ENCODE measurements at places on chromosomes 2 and 18. TPM values are rescaled to one million over a fixed set of nuclear protein-coding genes. Genes with fewer than 3 reads are reported as not detected.

DNA sequence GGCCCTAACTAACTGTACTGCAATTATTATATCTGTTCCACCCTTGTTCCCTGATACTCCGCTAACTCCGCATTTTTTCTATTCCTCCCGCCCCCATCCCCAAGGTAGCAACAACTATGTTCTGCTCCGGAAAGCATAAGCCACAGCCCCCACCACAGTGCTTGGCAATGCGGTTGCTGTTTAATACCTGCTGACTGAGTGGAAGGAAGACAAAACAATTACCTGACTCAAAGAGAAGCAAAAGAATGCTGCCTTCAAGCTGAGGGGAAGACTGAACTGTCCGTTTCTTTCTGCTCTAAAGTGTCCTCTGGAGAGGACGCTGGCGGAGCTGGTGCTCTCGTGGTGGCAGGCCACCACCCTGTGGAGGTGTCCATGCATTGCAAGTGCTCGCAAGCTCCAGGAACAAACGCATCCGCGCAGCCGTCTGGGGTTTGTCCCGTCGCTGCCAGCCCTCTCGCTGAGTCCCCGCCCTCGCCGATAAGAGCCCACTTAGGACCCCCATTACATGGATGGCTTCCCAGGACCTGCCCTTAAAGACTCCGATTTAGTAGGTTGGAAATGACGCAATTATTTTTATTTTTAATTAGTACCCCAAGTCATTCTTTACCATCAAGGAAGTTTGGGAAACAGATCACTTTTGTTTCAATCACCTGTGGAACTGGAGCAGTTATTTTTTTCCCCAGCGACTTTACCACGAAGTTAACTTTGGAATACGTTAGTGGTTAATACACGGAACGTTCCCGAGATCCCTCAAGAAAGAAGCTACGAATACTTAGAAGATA is 1.6 kb upstream of the MYL12A start:
- H3K36me3 ChIP-seq = no peaks in the 10 kb centered on the region
- H3K27me3 ChIP-seq = no peaks in the 10 kb centered on the region
- peak; percentile 95 for DNase-seq
- peak overlapping the region; percentile 100 for H3K27ac ChIP-seq
- peaks cover 33% of the 10 kb centered on the region for H3K4me1 ChIP-seq

- no peak for DNase-seq
- H3K27me3 ChIP-seq = no peaks in the 10 kb centered on the region
- H3K27ac ChIP-seq = no peak overlapping the region
- no peaks in the 10 kb centered on the region for H3K4me1 ChIP-seq
These were observed 78.8 kb upstream of the TTN start for GRCh38 chr2:178886006-178886405.

DNA sequence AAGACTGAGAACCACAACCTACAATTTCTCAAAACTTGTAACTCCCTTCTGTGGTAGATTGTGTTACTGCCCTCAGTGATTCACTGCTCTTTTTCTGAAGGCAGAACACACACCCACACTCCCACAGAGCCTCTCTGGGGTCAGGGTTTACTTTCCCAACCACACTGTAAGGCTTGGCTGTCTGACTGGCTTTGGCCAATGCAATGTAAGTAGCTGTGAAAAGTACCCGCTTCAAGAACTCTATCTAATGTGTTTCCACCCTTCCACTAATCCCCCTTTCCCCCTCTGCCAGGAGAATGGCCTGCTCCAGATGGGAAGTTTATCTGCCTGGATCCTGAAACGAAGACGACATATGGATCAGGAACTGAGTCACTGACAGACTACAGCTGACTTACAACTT is 222.7 kb downstream of the CDH2 start:
- no peak for DNase-seq
- no peak overlapping the region for H3K4me3 ChIP-seq
- H3K4me1 ChIP-seq = no peaks in the 10 kb centered on the region
- H3K36me3 ChIP-seq = no peaks in the 10 kb centered on the region

DNA sequence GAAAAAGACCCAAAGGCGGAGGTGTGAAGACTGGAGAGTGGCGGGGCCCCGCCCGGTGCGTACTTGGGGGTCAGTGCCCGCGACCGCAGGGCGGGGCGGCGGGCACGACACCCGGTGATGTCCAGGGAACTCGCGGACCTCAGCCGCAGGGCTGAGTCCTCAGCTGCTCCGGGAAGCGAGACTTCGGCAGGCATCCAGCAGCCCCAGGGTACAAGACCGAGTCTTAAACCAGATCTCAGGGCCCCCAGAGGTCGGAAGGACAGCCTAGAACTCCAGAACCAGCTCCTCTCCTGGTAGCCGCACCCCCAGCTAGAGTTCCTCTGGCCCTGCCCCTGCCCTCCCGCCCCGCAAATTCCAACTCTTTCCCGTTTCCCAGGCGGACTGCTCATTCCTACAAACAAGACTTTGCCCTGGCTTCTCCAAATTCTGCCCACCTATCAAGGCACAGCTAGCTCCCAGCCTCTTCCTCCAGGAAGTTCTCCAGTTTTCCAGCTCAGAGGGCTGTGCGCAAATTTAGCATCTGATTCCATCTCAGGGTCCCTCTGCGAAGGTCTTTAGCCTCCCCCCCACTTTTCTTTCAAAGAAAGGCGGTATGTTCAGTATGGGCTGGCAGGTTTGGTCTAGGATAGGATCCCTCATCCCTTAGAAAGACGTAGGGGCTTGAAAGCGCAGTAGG is 26.0 kb upstream of the NOTO start:
- H3K4me1 ChIP-seq = peaks cover 26% of the 10 kb centered on the region
- H3K27me3 ChIP-seq = peaks cover 71% of the 10 kb centered on the region
- no peaks in the 10 kb centered on the region for H3K36me3 ChIP-seq
- DNase-seq = peak; percentile 69
- peak overlapping the region; percentile 46 for H3K4me3 ChIP-seq
- peak overlapping the region; percentile 79 for H3K27ac ChIP-seq

DNA sequence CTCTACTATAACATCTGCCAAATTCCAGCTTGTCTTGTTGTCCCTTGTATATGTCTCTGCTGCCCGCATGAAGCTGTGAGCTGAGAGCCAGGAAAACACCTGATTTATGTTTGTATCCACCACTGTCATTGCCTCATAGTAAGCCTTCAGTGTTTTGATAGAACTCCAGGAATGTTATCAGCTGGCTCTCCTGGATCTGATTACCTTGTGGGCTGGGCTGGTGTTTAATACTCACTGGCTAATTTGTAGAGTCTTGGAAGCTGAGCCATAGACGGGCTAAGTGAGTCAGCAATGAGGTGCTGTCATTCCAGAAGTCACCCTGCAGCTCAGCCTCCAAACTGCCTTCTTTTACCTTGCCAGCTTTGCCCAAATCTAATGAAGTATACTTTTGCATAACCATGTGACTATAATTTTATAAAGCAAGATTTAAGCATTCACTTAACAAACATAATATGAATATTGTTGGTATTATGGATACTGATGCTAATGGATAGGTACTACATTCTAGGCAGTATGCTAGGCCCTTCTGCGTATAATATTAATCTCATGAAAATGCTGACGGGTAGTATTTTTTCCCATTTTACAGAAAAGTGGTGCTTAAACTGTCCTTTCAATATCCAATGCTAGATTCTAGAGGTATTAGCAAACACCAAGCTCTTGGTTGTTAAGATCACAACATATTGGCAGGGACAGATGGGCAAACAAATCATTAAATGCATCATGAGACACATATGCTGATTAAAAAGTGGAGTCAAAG is 62.7 kb upstream of the GATA6 start:
- H3K36me3 ChIP-seq = no peaks in the 10 kb centered on the region
- H3K4me1 ChIP-seq = no peaks in the 10 kb centered on the region
- no peak for DNase-seq
- no peak overlapping the region for H3K27ac ChIP-seq
- no peak overlapping the region for H3K4me3 ChIP-seq

DNA sequence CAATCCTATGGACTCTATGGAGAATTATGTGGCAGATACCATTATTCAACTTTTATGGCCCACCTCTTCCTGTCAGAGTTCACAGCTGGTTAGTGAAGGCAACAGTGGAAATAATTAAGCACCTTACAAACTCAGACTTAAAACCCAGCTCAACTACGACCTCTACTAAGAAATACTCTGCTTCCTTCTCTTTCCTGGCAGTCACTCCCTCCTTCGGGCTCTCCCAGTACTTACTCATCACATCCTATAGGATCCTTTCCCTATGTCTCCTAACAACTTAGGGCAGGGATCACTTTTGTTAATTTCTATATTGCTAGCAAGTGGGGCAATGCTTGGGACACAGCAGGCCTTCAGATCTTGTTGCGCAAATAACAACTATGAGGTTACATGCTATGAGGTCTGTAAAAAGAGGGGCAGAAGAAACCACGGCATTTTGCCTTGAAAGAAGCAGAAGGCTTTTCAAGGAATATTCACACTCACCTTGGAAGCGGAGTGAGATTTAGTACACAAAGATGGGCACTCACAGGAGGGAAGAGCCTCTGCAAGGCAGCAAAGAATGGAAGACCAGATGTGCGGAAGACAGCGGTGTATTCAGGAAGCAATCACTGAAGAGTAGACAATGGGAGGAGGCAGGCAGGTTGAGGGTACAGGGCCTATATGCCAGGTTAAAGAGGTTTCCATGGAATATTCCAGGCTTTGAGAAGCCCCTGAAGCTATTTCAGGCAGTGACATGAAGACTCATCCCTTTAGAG is 2.1 kb downstream of the STK39 start:
- DNase-seq = no peak
- H3K36me3 ChIP-seq = no peaks in the 10 kb centered on the region
- H3K4me3 ChIP-seq = no peak overlapping the region

GRCh38 chr2:31207790-31208189 is 9.5 kb downstream of the CAPN14 start:
- no peak overlapping the region for H3K27ac ChIP-seq
- no peaks in the 10 kb centered on the region for H3K36me3 ChIP-seq
- H3K4me1 ChIP-seq = no peaks in the 10 kb centered on the region

DNA sequence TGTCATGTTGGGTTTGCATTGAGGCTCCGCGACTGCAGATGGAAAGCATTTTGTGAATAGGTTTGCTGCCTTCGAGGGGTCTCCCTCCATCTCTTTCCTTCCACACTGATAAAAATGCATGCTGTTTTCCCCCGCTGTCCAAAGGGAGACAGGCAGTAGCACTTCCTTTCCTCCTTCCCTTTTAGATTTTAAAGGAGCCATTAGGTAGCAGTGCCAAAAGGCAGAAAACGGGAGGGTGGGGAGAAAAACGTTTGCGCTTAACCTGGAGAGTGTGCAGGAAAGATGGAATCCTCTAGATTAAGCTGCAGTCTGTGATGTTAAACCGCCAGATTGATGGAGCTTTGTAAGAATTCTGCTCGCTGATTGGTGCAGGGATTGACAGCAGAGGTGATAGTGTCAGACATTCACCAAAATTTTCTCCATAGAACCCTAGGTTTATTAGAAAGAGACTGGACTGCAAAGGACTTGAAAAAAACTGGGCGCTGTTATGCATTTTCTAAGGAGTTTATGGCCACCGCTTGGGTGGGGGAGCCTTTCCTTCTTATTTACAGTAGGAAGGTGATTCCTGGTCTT is 688 bp downstream of the MAPRE2 start:
- peak overlapping the region; percentile 80 for H3K27ac ChIP-seq
- H3K36me3 ChIP-seq = no peaks in the 10 kb centered on the region
- peaks cover 25% of the 10 kb centered on the region for H3K4me1 ChIP-seq
- no peaks in the 10 kb centered on the region for H3K27me3 ChIP-seq
- H3K4me3 ChIP-seq = peak overlapping the region; percentile 88
- no peak for DNase-seq

- H3K4me3 ChIP-seq = no peak overlapping the region
- H3K4me1 ChIP-seq = no peaks in the 10 kb centered on the region
- no peak for DNase-seq
- H3K36me3 ChIP-seq = no peaks in the 10 kb centered on the region
These were observed 67.0 kb upstream of the OSR1 start for GRCh38 chr2:19425419-19425818.

GRCh38 chr18:13369353-13369752 is 150.8 kb downstream of the LDLRAD4 start:
- no peak overlapping the region for H3K4me3 ChIP-seq
- H3K36me3 ChIP-seq = no peaks in the 10 kb centered on the region
- H3K27me3 ChIP-seq = no peaks in the 10 kb centered on the region
- DNase-seq = peak; percentile 67

DNA sequence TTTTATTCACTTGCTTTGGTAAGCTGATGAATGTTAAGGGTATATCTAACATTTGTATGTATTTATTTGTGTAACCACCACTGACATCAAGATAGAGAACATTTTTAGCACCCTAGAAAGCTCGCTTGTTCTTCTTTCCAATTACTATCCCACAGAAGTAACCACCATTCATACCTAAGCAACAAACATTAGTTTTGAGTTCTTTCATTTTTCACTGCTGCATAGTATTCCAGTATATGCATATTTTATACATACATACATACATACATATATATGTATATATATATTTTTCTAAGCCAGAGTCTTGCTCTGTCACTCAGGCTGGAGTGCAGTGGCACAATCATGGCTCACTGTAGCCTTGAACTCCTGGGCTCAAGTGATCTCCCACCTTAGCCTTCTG is 11.1 kb upstream of the DYM start:
- no peaks in the 10 kb centered on the region for H3K36me3 ChIP-seq
- no peak overlapping the region for H3K4me3 ChIP-seq
- no peak for DNase-seq
- H3K27me3 ChIP-seq = no peaks in the 10 kb centered on the region
- no peak overlapping the region for H3K27ac ChIP-seq

DNA sequence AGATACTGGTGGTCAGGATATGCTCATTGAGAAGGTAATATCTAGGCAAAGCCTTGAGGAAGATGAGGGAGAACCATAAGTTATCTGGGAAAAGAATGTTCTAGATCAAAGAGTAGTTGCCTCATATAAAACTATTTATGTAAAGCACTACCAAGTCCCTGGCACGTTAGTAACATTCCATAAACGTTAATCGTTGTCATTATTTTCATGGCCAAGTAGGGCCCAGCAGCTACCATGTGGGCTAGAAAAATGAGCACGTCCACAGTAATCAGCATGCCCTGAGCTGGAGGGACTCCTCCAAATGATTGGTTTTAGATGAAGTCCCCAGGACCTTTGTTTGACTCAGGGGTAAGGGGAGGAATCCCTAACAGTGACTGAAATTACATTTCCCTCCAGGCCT is 32.7 kb upstream of the AFTPH start:
- H3K4me1 ChIP-seq = peaks cover 11% of the 10 kb centered on the region
- H3K36me3 ChIP-seq = no peaks in the 10 kb centered on the region
- H3K27ac ChIP-seq = no peak overlapping the region
- DNase-seq = no peak

DNA sequence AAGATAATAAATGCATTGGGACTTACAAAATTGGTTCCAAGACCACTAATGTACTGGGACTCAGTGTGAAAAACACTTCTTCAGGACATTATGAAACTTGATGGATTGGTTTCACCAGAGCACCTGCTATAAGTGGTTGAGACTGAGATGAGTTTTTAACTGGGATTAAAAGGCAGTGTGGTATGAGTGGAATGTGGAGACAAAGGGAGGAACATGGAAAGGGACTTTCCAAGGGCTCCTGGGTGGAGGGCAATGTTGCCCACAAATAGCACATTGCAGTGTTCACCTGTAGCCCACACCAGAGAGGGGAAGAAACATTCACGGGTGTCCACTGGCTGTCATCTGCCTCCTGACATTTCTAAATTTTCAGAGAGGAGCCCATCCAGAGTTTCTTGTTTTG is 253.3 kb upstream of the TANK start:
- H3K4me1 ChIP-seq = peaks cover 22% of the 10 kb centered on the region
- no peak overlapping the region for H3K27ac ChIP-seq
- H3K27me3 ChIP-seq = no peaks in the 10 kb centered on the region
- H3K36me3 ChIP-seq = no peaks in the 10 kb centered on the region

CFAP221 gene
- polyA plus RNA-seq = 0.07 TPM

LRRFIP1 gene
- 42.0 TPM for polyA plus RNA-seq

MAP3K19 gene
- not detected for polyA plus RNA-seq

MEMO1 gene
- 32.3 TPM for polyA plus RNA-seq

ALPP gene
- polyA plus RNA-seq = not detected

BCL2 gene
- 2.8 TPM for polyA plus RNA-seq

GBX2 gene
- polyA plus RNA-seq = not detected

TRIM54 gene
- 0.16 TPM for polyA plus RNA-seq

All from sigmoid colon (tissue), 7 donors.